ENCODE measurements at places on chromosomes 2 and 18.

- peak; percentile 54 for DNase-seq
Observed at GRCh38 chr2:128196471-128196931, 105.5 kb downstream of the UGGT1 start.

GRCh38 chr2:25905126-25905525, 26.8 kb upstream of the ASXL2 start:
- DNase-seq, result no peak

DNA sequence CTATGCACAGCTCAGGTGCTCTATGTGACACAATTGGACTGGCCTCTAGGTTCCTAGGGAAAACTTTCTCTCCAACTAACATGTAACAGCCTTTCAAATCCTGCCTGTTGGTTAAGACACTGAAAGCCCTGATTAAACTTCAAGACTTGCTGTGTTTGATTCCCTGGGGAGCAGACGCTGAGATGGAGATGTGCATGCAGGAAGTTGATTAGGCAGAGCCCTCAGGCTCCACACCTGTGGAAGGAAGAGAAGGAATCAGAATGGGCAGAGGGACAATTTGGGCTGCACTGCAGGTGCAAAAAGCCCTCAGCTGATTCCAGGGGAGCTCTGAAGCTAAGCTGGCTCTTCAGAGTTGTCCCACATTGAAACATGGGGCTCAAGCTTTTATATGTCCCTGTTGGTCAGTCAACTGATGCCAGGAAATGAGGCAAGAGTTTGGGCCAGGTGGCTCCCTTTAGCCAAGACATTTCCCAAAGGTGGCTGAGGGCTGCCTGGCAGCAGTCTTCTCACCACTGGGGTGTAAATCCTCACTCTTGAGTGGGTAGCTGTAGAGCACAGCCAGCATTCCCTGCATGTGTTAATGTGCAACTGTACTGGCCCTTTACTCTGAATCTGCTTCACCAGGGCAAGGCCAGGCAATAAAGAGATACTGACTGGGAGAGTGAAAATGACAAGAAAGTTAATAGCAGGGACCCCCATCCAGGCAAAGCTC, 199.5 kb upstream of the DDX18 start:
- no peak for DNase-seq

DNA sequence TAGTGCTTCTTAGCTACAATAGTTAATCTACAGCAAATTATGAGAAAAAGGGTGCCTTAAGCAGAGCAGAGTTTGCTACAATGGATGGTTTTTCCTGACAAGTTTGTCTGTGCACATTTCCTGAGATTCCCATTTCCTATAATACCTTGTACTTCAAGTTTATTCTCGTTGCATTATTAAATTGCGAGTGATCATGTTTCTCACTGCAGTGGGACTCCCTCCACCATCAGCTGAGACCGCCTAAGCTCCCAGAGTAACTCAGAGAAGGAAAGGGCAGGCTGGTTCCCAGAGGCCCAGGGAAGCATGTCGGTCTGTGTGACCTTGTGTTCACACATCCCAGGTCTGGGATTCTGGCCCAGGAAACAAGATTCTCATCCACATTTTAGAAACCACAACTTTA, 162.1 kb downstream of the ARL4C start:
- no peak for DNase-seq

- peak; percentile 35 for DNase-seq
Observed at GRCh38 chr2:39059366-39059952, 61.4 kb downstream of the SOS1 start.

GRCh38 chr2:82007071-82007664, 1702.6 kb upstream of the LRRTM1 start:
- DNase-seq, result no peak

- no peak for DNase-seq
Observed at GRCh38 chr2:236896688-236897087, 189.0 kb upstream of the COPS8 start.

DNA sequence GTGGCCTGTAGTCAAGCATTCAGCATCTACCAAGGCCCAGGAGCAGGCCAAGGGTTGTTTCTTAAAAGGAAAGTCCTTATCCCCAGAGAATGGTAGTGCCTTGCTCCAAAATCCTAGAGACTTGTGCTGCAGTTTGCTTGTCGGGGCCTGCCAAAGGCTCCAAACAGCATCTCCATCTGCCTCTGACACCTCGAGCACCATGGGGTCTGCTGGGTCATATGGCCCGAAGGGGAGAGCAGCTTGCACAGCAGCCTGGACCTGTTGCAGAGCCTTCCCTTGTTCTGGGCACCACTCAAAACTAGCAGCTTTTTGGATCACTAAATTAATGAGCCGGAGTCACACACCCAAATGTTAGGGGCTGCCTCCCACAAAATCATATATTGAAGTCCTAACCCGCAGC, 35.7 kb downstream of the GNAL start:
- DNase-seq, result no peak

DNA sequence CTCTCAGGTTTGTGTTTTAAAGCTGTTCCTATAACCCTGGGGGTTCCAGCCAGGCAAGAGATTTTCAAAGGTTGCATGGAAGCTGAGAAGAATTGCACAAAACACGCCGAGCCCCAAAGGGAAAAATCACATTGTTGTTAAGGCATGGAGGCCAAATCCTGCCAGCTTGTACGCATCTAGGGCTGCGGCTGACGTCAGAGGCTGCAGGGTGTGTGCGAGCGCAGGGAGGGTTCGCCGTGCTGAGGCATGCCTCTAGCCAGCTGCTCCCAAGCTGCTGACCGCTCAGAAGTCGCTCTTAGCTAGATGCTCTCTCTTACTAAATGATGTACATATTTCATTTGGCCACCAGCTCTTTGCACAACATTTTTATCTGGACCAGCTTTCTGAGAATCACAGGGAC, 191.8 kb downstream of the LPIN1 start:
- DNase-seq, result peak; percentile 79

DNA sequence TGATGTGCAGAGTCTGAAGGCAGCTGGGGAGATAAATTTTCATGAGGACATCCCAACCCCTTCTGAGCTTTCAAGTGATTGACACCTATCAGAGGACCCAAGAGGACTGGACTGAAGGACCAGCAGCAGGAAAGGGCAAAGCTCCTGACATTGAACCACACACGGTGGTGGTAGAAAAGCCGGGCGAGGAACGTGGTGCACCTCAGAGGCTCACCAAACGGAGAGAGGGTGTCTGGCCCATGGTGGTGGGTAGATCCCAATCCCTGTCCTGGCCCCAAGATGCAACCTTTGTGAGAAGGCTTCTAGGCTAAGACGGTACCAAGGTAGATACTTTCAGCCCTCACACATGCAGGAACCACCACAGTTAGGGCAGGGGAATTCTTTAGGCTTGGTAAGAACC, 52.1 kb downstream of the FRZB start:
- DNase-seq, result no peak

GRCh38 chr2:183037553-183038340, 510 bp downstream of the NCKAP1 start:
- DNase-seq, result peak; percentile 28

- no peak for DNase-seq
Observed at GRCh38 chr18:35411625-35412351, 34.7 kb upstream of the ZNF396 start.

- DNase-seq, result peak; percentile 33
Observed at GRCh38 chr2:100422320-100423055, 5.0 kb upstream of the CHST10 start.

DNA sequence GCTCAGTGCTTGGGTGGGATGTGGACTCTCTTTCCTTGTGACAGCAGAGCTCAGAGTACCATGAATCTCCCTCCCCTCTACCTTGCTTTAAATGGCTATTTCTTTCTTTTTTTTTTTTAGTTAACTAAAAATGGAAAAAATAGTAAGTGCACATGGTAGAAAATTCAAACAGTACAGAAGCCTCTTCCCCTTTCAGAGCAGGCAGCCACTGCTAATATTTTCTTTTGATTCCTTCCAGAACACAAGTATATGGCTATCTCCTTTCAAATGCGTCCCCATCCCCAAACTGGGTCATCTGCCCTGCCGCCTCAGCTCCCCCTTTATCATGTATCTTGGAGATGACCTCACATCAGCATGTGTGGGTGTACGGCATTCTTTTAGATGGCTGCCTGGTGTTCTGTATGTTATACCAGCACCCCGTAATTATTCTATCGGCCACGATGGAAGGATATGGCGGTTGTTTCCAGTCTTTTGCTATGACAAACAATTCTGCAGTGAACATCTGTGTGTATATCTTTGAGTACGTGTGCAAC, 70.5 kb upstream of the DLX2 start:
- no peak for DNase-seq

- peak; percentile 82 for DNase-seq
Observed at GRCh38 chr2:38603402-38604290, 918 bp upstream of the HNRNPLL start.

Data from fibroblast of lung (primary cell).